Renal pelvis (tissue), 12 donors: ENCODE measurements at places on chromosomes 16 and 17. TPM values are rescaled to one million over a fixed set of nuclear protein-coding genes. Genes with fewer than 3 reads are reported as not detected.

Gene ITGAX
- polyA plus RNA-seq = 0.51 TPM

Gene FN3K
- polyA plus RNA-seq = 35.3 TPM

Gene CYGB
- 16.4 TPM for polyA plus RNA-seq

Gene KRT9
- not detected for polyA plus RNA-seq

Gene EME1
- polyA plus RNA-seq = 7.7 TPM

Gene MYADML2
- 0.36 TPM for polyA plus RNA-seq

Gene CES5A
- polyA plus RNA-seq = 0.15 TPM

Gene GSE1
- 76.1 TPM for polyA plus RNA-seq

Gene NECAB2
- polyA plus RNA-seq = 3.2 TPM

Gene CEP95
- 78.0 TPM for polyA plus RNA-seq

Gene TMEM220
- 13.2 TPM for polyA plus RNA-seq

Gene IRF8
- 6.2 TPM for polyA plus RNA-seq

Gene CDK5R1
- 5.4 TPM for polyA plus RNA-seq

Gene KRTAP17-1
- not detected for polyA plus RNA-seq

Gene ALOX15
- 0.22 TPM for polyA plus RNA-seq

Gene KRTAP4-4
- not detected for polyA plus RNA-seq

Gene WNT9B
- 7.2 TPM for polyA plus RNA-seq

Gene NPTX1
- polyA plus RNA-seq = 1.4 TPM

Gene SDR42E1
- 14.7 TPM for polyA plus RNA-seq

Gene TBC1D3E
- polyA plus RNA-seq = not detected

Gene GRB7
- 53.2 TPM for polyA plus RNA-seq

Gene GP1BA
- polyA plus RNA-seq = 2.6 TPM

Gene KRT16
- polyA plus RNA-seq = not detected

Gene CCL13
- polyA plus RNA-seq = not detected

Gene WFDC1
- 2.5 TPM for polyA plus RNA-seq

Gene KRT17
- polyA plus RNA-seq = 1.6 TPM

Gene CCL1
- polyA plus RNA-seq = not detected

Gene SP6
- 3.5 TPM for polyA plus RNA-seq

Gene B3GNT9
- polyA plus RNA-seq = 8.1 TPM

Gene TAC4
- not detected for polyA plus RNA-seq

Gene HOXB9
- 69.0 TPM for polyA plus RNA-seq

Gene GDPD1
- polyA plus RNA-seq = 12.1 TPM

Gene PRAC1
- not detected for polyA plus RNA-seq

Gene HID1
- 15.3 TPM for polyA plus RNA-seq

Gene CLEC3A
- 0.13 TPM for polyA plus RNA-seq

Gene BAIAP3
- polyA plus RNA-seq = 7.8 TPM

Gene MT1E
- polyA plus RNA-seq = 23.6 TPM

Gene KRT32
- not detected for polyA plus RNA-seq

Gene NMRAL1
- polyA plus RNA-seq = 45.0 TPM

Gene PHB1
- polyA plus RNA-seq = 273 TPM

Gene FBXW10
- 0.75 TPM for polyA plus RNA-seq

Gene CTRB2
- 0.07 TPM for polyA plus RNA-seq

Gene DRC3
- 20.6 TPM for polyA plus RNA-seq

Gene CDH13
- 8.2 TPM for polyA plus RNA-seq

Gene GPRC5C
- polyA plus RNA-seq = 133 TPM

Gene KCNG4
- polyA plus RNA-seq = 0.09 TPM

Gene KRTAP4-9
- polyA plus RNA-seq = not detected

Gene KRTAP1-1
- polyA plus RNA-seq = not detected

Gene GAS2L2
- 0.03 TPM for polyA plus RNA-seq

Gene HSD17B1
- 5.8 TPM for polyA plus RNA-seq

Gene CDH5
- polyA plus RNA-seq = 62.7 TPM
